ENCODE measurements at places on chromosomes 12 and 14.

GRCh38 chr12:101439236-101439635 lies 31.7 kb upstream of the ARL1 start:
- no peak for DNase-seq

DNA sequence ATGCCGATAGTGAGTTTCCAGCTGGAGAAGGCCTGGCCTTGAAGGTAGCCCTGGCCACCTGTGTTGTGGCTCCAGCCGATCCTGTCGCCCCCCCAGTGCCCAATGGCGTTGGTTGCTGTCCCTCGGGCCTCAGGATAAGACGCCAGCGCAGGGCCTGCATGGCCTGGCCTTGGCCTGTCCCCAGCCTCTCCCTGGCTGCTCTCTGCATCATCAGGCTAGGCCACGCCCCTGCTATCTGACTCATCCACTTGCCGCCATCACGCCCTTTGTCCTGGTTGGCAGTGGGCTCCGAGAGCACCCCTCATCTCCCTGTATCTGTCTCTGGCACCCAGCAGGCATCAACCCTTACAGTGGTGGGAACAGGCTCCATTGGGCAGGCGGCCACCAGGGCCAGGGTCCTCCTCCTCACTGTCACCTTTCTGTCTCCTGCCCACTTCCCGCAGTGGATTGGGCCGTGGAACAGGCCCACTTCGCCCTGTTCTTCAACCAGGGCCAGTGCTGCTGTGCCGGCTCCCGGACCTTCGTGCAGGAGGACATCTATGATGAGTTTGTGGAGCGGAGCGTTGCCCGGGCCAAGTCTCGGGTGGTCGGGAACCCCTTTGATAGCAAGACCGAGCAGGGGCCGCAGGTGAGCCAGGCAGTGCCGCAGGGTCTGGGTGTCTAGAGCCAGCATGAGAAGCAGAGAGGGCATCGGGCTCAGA lies 25.6 kb downstream of the ALDH2 start:
- no peak for DNase-seq

- no peak for DNase-seq
Measured at GRCh38 chr12:109737631-109738030, 24.0 kb downstream of the FAM222A start.

- DNase-seq, result no peak
Measured at GRCh38 chr14:95494456-95494855, 22.0 kb downstream of the SYNE3 start.

DNA sequence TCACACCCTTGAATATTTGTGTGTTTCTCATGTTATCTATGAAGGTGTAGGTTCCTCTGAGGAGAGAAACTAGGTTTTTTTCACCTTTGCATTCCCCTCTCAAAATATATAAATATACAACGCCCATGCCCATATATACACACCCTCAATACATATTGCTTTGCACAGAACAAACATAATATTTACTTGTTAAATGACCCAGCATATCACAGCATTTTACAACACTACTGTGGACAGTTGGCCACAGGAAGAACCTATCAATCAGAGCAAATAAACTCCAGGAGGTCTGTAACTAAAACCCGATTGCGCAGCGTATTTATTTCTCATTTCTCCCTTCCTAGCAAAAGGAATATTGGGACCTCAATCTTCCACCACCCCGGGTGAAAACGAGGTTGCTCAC lies 196.0 kb downstream of the SLC5A8 start:
- no peak for DNase-seq

- DNase-seq, result no peak
Measured at GRCh38 chr12:52063981-52064649, 5.7 kb upstream of the ATG101 start.

DNA sequence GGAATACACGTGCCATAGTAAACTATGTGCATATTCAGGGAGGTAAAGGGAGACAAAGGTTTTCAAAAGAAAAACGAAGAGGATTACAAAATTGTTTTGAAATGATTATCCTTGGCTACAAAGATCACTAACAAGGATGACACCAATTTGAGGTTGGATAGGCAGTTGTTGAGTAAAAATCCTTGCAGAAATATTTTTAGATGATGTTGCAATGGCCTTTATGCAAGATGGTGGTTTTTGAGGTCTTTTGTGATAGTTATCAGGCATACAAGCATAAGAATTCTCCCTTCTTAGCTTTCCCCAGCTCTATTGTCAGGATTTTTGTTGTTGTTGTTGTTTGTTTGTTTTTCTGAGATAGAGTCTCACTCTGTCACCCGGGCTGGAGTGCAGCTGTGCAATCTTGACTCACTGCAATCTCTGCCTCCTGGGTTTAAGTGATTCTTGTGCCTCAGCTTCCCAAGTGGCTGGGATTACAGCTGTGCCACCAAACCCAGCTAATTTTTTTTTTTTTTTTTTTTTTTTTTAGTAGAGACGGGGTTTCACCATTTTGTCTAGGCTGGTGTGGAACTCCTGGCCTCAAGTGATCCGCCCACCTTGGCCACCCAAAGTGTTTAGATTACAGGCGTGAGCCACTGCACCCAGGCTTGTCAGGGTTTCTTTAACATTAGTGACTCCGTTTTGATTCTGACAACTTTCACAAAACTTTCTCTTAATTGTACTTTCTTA lies 7.8 kb downstream of the RNASE1 start:
- DNase-seq, result no peak

DNA sequence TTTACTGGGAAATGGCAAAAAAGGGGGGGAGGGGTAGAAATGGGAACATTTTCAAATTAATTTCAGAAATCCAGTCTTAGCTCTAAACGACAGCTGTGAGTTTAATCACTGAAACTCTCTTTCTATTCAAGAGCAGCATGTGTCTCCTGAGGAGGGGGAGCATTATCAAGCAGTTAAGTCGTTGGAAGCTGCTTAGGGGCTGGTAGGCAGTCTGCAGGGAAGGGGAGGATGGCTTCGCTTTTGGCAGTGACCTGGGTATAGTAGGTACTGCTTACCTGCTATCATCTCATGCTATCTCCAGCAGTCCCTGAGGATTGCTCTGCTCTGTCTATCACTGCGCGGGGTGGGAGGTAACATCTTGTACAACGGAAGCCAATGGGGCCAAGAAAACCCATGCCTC lies 567.4 kb downstream of the NRXN3 start:
- no peak for DNase-seq

DNA sequence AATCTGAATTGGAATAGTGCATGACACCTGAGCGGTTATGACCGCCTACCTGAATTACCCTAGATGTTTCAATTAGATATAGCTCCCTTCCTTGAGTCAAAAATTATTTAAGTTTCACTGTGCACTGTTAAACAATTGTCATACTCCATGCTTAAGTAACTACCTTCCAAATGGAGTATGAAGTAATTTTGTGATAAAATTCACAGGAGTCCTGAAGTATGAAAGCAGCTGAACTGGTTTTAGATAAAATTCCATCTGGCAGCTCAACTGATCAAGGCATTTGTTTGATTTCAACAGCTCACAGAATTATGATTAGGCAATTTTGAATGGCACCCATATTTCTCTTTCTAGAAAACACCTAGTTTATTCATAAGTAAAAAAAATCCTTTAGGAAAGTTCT lies 19.5 kb downstream of the PRICKLE1 start:
- no peak for DNase-seq

- no peak for DNase-seq
Measured at GRCh38 chr12:14280921-14281320, 84.6 kb upstream of the ATF7IP start.

GRCh38 chr12:95440401-95440800 lies 33.6 kb upstream of the METAP2 start:
- DNase-seq, result no peak

- no peak for DNase-seq
Measured at GRCh38 chr12:89432396-89432795, 80.1 kb upstream of the DUSP6 start.

GRCh38 chr12:8054816-8055215 lies 11.3 kb downstream of the C3AR1 start:
- DNase-seq, result no peak

DNA sequence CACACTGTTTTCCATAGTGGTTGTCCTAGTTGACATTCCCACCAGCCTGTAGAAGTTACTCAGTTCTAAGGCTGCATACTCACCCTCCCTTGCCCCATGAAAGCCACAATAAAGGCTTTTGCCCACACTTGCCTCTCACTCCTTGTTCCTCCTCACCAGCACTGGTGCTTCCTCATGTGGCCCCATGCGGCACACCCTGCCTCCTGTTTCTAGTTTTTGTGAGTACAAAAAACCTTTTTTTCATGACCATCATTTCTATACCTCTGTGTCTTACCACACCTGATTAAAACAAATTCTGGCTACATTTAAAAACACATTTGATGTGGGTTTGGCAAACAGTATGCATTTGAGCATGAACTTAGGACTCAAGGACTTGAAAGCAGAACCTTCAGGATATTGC lies 40.7 kb upstream of the RIN3 start:
- DNase-seq, result no peak

- no peak for DNase-seq
Measured at GRCh38 chr12:91173124-91173523, 9.5 kb downstream of the DCN start.

- DNase-seq, result no peak
Measured at GRCh38 chr12:88237954-88238353, 95.8 kb downstream of the TMTC3 start.

DNA sequence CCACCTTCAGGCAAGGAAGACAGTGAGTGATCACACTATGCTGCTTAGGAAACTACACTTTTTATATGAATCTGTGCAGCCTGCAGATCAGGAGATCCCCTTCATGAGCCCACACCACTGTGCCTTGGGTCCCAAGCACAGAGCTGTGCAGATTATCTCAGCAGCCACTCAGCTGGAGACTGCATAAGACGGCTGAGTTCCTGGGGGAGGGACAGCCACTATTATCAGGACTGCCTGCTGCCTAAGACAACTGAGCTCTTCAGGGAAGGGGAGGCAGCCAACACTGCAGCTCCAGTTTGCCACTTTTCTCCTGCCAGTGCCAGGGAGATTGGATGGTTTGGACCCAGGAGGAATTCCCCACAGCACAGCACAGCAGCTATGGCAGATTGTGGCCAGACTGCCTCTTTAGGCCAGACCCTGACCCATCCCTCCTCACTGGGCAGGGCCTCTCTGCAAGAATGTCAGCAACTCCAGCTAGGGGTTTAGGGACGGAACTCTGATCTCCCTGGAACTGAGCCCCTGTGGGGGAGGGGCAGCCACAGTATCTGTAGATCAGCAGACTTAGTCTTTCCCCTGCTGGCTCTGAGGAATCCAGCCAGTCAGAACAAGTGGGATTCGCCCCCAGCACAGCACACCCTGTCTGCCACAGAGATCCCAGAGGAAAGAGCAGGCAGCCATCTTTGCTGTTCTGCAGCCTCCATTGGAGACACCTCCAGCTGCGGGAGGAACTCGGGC lies 141.3 kb downstream of the KLHL28 start:
- DNase-seq, result no peak

- no peak for DNase-seq
Measured at GRCh38 chr12:8675591-8676036, 13.0 kb upstream of the MFAP5 start.

- DNase-seq, result no peak
Measured at GRCh38 chr12:94670075-94670474, 19.7 kb upstream of the TMCC3 start.

- DNase-seq, result no peak
Measured at GRCh38 chr12:4213471-4213870, 60.1 kb upstream of the CCND2 start.

- DNase-seq, result no peak
Measured at GRCh38 chr12:70607107-70607506, 30.1 kb downstream of the PTPRB start.

DNA sequence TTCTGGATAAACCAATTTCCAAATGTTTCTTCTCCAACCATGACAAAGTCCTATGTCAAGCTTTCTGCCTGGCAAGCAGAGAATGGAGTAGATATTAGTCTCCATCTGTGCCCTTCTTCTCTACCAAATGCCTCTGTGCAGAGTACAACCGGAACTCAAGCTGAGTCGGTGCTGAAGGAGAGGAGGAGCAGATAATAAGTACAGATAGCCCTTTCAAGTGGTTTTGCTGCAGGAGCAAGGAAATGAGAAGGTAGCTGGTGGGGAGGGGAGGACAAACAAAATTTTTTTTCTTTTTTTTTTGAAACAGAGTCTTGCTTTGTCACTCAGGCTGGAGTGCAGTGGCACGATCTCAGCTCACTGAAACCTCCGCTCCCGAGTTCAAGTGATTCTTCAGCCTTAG lies 14.2 kb upstream of the HELB start:
- DNase-seq, result no peak

- DNase-seq, result no peak
Measured at GRCh38 chr14:27557445-27557844, 959.6 kb upstream of the NOVA1 start.

DNA sequence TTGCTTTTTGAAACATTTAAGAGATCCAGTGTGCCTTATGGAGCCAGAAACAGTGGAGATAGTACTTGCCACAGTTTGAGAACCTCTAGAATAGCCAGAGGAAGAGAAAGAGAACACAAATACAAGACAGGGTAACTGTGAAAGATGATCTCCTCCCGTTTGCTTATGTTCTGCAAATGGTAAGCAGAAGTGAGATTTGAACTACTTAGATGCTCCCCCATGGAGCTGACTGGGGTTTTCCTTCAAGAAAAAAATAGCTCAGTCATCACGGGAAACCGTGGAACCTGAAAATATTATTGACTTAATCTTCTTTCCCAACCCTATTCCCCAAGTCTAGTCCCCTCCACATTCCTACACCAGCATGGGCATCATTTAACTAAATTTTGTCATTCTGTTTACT lies 87.1 kb downstream of the KIF21A start:
- no peak for DNase-seq

DNA sequence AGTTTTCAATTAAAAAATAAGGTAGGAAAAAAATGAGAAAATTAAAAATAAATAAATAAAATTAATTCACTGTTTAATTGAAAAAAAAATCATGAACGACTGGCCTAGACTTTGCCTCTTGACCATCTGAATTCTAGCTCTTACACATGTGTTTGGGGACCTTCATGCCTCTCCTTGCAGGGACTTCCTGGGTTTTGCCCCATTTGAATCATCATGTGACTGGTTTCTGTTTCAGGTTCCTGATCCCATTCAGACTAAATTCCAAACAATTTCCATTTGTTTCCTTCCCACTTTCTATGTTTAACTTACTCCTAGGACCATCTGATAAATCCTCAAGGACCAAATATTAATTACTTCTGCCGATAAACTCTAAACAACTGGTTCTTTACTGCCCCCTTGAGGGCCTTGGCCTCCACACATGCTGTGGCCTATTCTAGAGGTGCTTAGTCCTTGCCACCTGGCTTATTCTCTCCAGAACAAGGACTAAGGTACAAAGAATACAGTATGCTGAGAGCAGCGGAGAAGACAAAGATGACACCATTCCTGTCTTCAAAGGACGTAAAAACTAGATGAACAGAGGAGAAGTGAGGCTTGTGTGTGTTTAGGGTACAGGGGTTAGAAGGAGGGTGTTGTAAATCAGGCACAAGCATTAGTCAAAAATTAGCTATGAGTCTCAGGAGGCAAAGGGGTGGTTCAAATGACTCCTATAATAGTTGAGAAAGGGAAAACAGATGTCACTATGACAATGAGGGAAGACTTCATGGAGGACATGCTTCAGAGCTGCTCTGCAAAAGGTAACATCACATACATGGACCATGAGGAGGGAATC lies 125.8 kb upstream of the AVPR1A start:
- peak; percentile 33 for DNase-seq

DNA sequence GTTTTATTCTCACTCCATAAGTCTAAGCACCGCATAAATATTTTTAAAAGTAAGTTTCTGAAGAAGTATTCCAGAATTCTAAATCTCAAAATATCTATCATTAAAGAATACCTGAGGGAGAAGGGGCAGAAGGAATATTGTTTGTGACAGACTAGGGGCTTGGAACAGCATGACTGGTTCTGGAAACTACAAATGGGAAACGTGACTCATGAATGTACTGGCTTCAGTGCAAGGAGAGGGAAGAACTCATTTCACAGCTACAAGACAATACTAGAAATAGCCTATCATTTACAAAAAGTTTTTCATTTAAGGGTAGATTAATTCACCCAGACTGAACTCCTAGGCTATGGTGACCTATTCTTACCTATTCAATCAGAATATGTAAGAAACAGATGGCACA lies 121.3 kb downstream of the SLC25A21 start:
- DNase-seq, result no peak

Measured in NCI-H748 treated with DMSO at 0.1 percent for 48 hours (cell line).